ENCODE measurements at places on chromosomes 13 and 19.
A peak's percentile ranks its signal among the peaks of the same experiment; 100 is the strongest.

DNA sequence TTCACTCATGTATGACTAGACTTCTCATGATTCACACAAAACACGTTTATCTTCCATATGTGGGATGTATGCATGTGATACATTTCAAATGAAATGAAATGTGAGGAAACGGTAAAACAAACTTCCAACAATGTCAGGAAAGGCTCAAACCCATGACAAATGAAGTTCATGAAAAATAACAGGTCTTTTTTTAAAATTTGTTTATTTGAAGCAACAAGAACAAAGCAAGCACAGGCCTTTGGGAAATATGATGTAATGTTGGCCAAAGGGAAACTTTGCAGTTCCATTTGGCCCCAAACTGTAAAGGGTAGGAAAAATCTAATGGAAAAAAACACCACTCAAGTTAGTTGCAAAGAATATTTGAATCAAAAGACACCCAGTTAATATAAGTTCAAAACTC lies 463.8 kb upstream of the ARGLU1 start:
- DNase-seq = no peak

DNA sequence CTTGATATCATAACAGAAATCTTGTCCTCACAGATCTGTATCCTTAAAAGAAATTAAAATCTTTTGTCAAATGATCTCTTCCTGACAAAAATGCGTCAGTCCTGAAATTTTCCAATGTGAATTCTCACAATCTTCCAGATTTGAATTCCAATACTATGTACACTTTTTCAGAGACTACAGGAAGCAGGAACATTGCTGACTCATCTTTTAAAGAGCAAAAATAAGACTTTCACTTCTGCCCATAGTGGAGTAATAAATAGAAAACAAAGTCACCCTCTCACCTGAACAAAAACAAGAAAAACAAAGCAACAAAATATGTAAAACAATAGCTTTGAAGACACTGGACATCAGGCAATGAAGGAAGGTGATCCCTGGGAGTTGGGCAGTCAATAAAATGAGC lies 167.0 kb upstream of the IPO5 start:
- DNase-seq = no peak

DNA sequence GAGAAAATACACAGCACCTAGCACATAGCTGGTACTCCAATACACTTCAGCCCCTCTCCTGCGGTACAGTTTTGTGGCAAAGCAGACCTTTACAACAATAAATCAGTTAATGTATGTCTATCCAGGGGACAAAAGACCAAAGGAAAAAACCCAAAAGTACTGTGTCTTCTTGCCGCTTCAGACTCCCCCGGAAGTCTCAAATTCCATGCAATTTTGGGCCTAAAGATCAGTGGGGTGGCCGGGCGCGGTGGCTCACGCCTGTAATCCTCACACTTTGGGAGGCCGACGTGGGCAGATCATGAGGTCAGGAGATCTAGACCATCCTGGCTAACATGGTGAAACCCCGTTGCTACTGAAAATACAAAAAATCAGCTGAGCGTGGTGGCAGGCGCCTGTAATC lies 16.2 kb downstream of the CARS2 start:
- DNase-seq = no peak

GRCh38 chr13:74715718-74716117 lies 581.5 kb upstream of the KLF12 start:
- no peak for DNase-seq

DNA sequence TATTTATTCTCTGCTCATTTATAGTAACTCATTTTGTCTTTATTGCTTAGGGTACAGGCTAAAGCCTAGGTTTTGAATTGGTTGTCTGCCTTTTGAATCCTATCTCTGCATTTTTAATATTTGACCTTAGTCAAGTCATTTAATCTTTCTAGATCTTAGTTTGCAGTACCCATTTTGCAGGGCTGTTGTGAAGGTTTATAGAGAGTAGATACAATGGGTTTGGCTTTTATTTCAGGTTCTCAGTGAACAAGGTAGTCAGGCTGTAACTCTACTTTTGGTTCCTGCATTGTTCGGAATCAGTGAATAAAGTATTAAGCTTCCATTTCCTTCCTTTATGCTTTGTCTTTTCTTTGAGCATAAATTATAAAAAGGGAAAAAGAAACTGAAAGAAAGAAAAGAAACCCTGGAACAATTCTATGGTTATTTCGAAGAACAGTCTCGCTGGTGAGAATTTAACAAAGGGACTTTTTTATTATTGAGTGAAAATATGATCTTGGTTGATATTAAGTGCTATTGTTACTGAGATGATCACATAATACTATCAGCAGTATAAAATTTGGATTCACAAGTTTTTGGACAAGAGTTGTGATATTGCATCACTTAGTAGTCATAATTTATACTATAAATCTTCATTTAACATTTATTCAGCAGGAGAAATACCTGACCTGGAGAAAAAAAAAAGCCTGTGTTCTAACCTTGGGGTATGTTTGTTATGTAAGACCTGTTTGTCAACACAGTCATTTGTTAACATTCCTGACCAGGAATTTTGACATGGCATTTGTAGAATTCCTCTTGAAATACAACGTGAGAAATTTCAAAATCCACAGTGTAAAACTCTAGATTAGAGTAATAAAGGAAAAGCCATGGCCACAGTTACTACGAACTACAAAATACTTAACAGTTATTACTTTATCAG lies 91.3 kb downstream of the ZMYM2 start:
- DNase-seq = no peak

DNA sequence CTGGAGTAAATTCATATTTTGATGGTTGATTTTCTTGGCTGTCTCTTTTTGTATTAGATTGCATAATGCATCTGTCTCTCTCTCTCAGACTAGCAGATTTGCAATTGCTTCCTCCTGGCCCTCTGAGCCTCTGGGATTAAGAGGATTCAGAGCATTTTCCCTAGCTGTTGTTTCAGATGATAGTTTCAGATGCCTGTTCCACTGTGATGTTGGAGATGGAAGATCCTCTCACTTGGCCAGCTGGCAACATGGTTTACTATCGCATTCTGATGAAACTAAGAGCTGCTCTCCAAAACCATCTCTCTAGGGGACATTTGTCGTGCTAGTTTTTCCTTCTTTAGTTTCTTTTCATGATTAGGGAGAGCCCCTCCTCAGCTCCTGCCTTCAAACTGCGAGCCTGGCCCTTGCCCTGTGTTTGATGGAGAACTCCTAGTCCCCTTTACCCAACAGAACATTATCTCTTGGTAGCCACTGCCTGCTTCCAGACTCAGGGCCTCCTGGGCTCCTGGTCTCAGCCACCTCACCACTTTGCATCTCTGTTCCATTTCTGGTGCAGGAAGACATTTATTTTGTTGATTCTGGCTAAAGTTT lies 244.6 kb downstream of the B3GLCT start:
- DNase-seq = peak; percentile 45

DNA sequence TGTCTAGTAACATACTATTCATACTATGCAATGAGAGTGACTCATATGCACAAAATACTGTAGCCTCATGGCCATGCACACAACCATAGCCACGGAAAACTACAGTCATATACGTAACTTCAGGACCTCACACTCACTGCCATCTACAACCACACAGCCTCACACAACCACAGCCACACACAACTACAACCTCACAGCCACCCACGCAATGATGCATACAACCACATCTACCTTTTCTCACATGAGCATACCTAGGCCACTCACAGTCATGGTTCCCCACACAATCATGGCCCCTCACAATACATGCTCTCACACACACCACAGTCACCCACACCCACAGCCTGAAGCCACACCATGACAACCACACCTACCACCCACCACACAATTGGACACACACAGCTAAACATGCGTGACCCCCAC lies 8.7 kb upstream of the TNFSF14 start:
- no peak for DNase-seq

GRCh38 chr19:16036397-16036925 lies 39.8 kb upstream of the TPM4 start:
- no peak for DNase-seq

DNA sequence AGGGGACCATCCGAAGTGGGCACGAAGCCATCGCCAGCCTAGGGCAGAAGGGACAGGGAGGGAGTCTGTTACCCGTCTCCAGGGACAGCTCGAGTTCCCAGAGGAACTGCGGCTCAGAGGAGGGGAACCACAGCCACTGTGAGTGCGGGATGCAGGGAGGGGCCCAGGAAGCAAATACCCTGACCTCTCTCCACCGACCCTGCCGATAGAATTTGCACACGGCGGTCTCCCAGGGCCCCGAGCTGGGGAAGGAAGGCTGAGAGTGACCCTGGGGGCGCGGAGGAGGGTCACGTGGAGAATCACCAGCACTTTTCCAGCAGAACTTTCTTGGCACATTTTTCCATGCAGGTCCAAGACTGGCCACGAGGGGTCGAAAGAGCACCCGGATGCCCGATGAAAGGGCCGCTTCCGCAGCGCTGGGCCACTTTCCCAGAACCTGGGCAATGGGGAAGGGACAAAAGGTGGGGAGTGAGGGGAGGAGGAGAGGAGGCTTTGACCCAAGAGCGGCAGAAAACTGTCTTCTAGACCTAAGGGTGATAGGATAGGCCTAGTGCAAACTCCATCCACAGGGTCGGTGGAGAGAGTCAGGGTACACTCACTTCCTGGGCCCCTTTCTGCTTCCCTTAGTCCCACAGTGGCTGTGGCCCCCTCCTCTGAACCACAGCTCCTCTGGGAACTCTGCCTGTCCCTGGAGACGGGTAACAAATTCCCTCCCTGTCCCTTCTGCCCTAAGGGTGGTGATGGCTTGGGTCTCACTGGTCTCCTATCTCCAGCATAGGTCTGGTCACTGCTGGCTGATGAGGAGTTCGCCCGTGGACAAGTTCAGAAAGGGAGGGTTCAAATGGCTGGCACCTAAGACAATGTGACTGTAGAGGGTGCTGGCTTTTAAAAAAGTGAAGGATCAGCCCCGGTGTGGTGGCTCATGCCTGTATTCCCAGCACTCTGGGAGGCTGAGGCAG lies 5.3 kb upstream of the GPR4 start:
- peak; percentile 82 for DNase-seq
